ENCODE measurements at places on chromosomes 6 and 20.

- no peak for DNase-seq
These were observed 223.8 kb downstream of the BCAS1 start for GRCh38 chr20:53846640-53847039.

- DNase-seq: no peak
These were observed 163.2 kb upstream of the TBX18 start for GRCh38 chr6:84927551-84927950.

- DNase-seq: no peak
These were observed 64.2 kb downstream of the DLL1 start for GRCh38 chr6:170226647-170227046.

GRCh38 chr6:114419175-114419574 lies 76.4 kb upstream of the HS3ST5 start:
- no peak for DNase-seq

DNA sequence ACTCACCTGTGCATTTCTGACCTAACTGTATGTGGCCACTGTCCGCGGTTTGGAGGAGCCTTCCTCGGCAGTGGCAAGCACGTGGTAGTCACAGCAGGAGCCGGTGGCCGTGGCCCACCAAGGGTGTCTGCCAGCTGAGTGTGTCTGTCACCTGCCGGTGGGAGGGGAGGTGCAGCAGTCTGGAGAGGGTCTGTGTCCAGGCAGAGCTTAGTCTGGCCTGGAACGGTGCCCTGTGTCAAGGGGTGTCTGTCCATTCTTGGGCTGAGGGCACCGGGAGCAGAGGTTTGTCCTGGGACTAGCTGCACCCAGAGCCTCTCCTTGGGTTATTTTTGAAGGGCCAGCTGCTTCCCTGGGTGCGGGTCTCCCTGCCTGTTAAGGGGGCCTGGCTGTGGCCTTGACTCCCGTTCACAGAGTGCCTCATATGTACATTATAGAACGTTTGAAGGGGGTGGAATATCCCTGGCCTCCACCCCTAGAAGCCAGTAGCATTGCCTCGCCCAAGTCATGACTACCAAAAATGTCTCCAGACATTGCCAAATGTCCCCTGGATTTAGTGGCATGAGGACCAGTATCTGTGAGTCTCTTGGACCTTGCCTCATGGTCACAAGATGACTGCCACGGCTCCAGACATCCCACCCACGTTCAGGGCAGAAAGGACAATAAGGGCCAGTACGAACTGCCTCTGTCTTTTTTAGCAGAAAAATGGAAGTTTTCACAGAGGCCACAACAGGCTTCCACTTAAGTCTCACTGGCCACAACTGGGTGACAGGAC lies 5.2 kb downstream of the RBM38 start:
- DNase-seq: no peak

- DNase-seq: peak; percentile 77
These were observed 18.3 kb upstream of the TRAM2 start for GRCh38 chr6:52595000-52595795.

- no peak for DNase-seq
These were observed 297.1 kb downstream of the DHX35 start for GRCh38 chr20:39259010-39259803.

DNA sequence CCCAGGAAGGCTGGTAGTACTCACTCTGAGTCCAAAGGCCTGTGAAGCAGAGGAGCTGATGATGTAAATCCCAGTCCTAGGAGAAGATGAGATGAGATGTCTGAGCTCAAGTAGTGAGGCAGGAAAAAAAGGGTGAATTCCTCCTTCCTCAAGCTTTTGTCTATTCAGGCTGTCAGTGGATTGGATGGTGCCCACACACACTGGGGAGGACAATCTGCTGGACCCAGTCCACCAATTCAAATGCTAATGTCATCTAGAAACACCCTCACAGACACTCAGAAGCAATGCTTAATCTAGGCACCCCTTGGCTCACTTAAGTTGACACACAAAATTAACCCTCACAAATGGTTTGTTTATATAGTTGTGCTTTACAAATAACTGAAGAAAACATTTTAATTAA lies 94.6 kb downstream of the CD109 start:
- DNase-seq: no peak

GRCh38 chr6:73516514-73517489 lies 4.0 kb downstream of the EEF1A1 start:
- DNase-seq: no peak

GRCh38 chr6:32179766-32180405 lies 1.7 kb downstream of the RNF5 start:
- DNase-seq: no peak

DNA sequence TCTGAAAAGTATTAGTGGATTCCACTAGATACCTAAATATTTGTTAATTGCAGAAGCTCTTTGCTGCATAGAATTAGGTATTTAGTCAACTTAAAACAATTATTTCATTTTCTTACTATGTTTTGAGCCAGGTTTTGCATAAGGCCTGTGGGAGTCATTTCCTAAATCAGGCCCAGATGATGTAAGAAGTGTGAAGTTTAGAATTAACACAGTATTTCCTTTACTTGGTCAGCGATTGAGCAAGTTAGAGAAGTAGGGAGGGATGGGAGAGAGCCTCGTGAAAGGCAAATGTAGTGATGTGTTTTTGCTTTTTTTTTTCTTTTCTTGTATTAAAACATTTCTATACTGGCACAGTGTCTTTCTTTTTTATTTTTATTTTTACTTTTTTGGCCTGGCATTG lies 711.1 kb downstream of the HDGFL1 start:
- DNase-seq: no peak

DNA sequence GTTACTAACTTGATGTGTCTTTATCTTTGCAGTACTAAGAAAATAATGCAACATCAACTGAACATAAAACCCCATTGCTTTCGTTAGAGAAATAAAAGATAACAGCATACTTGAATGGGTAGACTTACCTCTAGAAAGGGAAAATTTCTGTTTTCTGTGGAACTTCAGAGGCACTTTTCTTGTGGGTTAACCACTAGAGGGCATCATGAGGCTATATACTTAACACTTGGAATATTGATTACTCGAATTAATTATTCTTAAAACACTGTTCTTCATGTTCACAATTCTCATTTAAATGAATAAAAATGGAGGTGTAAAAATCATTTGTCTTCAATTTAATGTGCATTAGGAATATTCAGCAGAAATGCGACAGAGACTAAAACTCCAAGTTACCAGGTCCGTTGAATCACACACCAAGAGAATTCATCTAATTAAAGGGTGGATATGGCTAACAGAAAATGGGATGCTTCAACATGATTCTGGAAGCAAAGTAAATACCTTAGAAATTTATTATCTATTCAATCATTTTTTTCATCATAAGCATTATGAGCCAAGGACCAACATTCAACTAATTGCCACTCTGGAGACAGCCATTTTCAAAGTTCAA lies 330.8 kb upstream of the PREP start:
- DNase-seq: no peak

GRCh38 chr6:53523511-53524454 lies 21.1 kb downstream of the GCLC start:
- no peak for DNase-seq

- no peak for DNase-seq
These were observed 82.7 kb downstream of the LPA start for GRCh38 chr6:160581406-160581805.

GRCh38 chr20:17427638-17428037 lies 103.5 kb downstream of the BFSP1 start:
- no peak for DNase-seq

GRCh38 chr20:38453941-38454340 lies 18.7 kb upstream of the RALGAPB start:
- DNase-seq: no peak

GRCh38 chr6:116471531-116471930 lies 10.4 kb downstream of the CALHM6 start:
- no peak for DNase-seq

Data from right kidney (tissue), 9 donors.